ENCODE measurements at places on chromosomes 6 and 20. TPM values are rescaled to one million over a fixed set of nuclear protein-coding genes. Genes with fewer than 3 reads are reported as not detected.

DNA sequence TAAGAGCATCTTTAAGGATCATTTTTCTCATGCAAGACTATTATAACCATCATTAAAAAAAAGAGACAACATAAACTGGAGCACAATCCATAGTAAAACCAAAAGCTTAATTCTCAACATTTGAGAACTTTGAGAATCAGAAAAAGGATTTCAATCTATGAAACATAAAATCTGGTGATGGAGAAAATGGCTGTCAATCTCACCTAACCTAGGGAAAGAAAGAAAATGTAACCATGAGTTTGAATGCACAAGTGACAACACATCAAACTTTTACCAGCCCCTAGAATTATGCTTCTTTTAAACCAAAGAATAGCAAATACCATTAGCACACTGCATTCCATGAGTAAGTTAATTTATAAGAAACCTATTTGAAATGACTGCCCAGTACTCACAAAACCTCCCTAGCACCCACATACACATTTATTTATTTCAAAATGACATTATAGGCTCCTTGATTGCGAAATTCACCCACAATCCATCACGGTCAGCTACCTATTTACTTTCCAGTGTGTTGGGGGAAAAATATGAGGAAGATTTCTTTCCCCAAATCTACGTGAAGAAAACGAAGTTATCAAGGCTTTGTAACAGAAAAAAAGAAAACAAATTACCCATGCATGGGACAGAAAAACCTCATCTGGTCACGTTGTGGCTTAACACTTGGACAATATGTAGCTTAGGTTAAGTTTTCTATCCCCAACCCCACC lies 828 bp downstream of the ASCC3 start:
- no peak for DNase-seq

Gene SIRPB1
- not detected for total RNA-seq

DNA sequence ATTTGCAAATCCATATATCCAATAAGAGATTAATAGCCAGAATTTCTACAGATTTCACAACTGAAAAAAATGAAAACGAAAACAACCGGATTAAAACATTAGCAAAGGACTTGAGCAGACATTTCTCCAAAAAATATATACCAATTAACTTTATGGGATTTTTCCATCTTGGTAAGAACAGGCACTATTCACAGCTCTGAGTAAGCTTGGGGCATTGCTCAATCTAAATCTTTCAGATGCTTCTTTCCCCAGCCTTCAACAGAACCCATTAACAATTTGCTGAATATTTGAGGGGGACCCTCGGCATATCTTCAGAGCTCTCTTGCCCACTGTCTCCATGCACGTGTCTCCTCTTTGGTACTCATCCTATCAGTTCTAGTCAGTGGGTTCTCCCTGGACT lies 111.7 kb upstream of the CD93 start:
- DNase-seq: no peak

DNA sequence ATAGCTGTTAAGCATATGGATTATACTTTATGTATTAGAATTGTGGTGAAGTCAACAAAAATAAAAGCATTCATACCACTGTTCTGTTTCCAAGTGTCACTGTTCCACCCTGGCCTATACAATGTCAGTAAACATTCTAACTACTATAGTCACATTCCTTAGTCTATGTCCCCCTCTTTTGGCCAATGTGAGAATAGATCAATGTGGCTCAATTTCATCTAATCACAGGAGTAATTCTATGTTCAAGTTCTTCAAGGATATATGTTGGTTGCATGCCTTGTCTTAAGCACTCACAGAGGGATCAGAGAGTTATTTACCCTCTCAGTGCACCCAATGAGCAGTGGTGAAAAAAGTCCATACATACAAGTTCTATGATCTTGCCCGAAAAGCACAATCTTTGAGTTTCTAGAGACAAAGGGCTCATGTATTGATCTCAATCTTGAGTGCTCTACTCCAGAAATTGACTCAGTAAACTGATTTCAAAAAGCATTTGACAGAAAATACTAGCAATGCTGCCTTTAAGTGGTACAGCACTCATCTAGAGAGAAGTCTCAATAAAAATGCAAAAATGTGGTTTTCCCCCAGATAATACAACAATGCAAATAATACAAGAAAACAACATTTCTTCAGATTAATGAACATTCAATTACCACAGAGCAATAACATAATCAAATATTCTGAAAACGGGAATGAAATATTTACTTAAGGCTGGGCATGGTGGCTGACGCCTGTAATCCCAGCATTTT lies 16.5 kb downstream of the SMLR1 start:
- DNase-seq: no peak

Gene BPI
- not detected for total RNA-seq

DNA sequence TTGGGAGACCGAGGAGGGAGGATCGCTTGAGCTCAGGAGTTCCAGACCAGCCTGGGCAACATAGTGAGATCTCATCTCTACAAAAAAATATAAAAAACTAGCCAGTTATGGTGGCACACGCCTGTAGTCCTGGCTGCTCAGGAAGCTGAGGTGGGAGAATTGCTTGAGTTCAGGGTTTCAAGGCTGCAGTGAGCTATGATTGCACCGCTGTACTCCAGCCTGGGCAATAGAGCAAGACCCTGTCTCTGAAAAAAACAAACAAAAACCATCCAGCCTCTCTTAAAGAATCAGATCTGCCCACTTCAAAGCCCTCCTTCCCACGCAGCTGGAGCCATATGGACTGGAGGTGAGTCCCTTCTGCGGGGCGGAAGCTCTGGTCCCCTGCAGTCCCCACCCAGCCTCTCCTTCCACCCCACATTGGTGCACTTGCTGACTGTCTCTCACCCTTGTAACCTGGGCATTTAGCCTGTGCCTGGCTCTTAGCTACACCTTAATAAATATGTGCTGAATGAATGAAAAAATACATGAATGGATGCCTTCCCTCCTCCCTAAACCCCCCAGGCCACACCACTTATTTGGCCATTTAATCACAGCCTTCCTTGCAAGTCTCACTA lies 7.2 kb upstream of the PARD6B start:
- no peak for DNase-seq

GRCh38 chr6:14573267-14573666 lies 455.7 kb downstream of the CD83 start:
- DNase-seq: no peak
